Umbilical cord (tissue), 2 donors: ENCODE measurements at places on chromosomes 1 and 21. TPM values are rescaled to one million over a fixed set of nuclear protein-coding genes. Genes with fewer than 3 reads are reported as not detected.

MTX1 gene
- 17.3 TPM for total RNA-seq

C1orf87 gene
- total RNA-seq = 3.1 TPM

CD247 gene
- total RNA-seq = 6.5 TPM

LRRC39 gene
- 2.4 TPM for total RNA-seq

ARHGEF11 gene
- total RNA-seq = 18.5 TPM

AXDND1 gene
- 7.5 TPM for total RNA-seq

CERS2 gene
- total RNA-seq = 55.9 TPM

HEYL gene
- 4.1 TPM for total RNA-seq

PGBD5 gene
- 1.7 TPM for total RNA-seq

CRYAA gene
- total RNA-seq = not detected

ACTL8 gene
- total RNA-seq = 1.2 TPM

GPR3 gene
- 0.24 TPM for total RNA-seq
